Activated naive CD4-positive, alpha-beta T cell treated with Interleukin-2 at 50 U/mL for 16 hours (primary cell): ENCODE measurements at places on chromosomes 4 and X.

DNA sequence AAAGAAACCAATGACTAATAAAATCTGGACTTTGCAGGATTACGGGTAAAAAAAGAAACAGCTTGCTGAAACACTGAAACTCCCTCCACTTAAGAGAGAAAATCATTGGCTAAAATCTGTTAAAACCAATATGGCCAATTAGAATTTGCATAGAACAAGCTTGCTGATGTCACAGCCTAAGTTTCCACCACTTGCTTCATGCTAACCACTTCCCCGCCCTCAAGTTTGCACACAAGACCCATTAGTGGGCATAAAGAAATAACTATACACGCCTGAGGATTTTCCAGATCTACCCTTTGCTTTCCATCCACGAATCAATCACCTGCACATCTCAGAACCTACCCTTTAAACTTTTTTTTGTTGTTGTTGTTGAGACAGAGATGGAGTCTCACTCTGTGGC is 42.7 kb upstream of the PHEX start:
- no peak for DNase-seq

DNA sequence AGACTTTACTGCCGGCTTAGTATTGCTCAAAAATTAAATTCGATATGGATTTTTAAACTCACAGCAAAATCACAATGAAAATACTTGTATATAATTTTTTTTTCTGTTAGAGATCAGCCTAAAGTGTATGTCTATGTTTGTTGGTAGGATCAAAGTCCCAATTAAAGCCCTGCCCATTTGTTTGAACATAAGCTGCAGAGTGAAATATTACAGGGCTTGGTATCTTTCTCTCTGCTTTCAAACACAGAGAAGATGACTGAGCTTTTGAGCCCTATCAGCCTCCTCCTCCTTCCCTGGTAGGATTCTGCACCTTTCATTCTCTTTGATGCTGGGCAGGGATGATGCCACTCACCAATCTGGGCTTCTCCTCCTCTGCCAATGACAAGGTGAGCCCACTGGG is 345.4 kb downstream of the PPP1R2C start:
- no peak for DNase-seq

GRCh38 chrX:40278340-40279090 is 180.8 kb upstream of the BCOR start:
- DNase-seq = peak; percentile 63

- no peak for DNase-seq
Observed at GRCh38 chr4:73729534-73730165, 10.7 kb upstream of the CXCL8 start.

DNA sequence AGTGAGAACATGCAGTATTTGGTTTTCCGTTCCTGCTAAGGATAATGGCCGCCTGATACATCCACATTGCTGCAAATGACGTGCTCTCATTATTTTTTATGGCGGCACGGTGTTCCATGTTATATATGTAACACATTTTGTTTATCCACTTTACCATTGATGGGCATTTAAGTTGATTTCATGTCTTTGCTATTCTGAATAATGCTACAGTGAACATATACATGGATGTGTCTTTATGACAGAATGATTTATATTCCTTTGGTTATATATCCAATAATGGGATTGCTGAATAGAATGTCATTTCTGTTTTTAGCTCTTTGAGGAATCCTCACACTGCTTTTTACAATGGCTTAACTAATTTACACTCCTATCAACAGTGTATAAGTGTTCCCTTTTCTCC is 1223.2 kb downstream of the RAPGEF2 start:
- DNase-seq = no peak

- DNase-seq = no peak
Observed at GRCh38 chrX:32894679-32895078, 316.7 kb downstream of the DMD start.

DNA sequence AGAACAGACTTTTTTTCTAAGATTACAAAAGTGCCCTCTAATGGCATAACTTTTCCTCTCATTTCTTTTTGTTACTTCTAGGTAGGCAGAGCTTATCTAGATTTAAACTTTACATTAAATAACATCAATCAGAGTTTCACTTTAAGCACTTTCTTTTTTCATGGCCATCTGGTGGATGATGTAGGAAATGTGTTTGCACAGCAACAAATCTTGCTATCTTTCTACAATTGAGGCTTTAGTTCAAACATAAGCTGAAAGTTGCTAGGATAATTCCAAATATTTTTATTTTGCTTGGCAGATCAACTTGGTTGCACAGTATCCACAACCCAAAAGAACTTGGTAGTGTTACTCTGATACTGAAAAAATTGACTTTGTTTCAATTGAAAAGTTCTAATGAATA is 22.0 kb downstream of the NDNF start:
- DNase-seq = no peak

- no peak for DNase-seq
Observed at GRCh38 chr4:136156947-136157346, 1375.3 kb downstream of the PCDH18 start.

DNA sequence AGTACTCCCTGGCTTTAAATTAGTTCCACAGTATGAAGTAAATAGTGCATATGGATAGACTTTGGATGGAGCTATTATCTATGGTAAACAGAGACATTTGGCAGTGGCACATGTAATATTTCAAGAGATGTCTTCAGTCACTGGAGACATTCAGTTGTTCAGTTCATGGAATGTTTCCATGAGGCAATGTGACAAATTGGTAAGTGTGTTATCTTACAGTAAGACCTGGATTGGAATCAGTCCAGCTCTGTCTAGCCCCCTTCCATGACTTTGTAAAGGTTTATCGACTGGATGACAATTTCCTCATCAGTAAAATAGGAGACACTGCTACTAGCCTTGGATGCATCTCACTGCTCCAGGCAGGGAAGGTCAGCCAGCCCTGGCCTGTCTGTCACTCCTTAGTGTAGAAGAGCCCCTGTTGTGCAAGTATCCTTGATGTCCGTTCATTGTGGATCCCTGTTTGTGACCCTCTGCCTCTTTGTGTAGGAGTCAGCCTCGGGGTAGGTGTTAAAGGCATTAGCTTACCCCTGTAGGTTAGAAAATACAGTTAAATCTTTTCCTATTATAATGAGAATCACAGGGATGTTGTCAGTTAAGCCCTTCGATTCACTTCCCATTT is 335.9 kb downstream of the ANK2 start:
- DNase-seq = no peak

GRCh38 chr4:10664408-10664807 is 20.2 kb downstream of the CLNK start:
- DNase-seq = no peak

- DNase-seq = no peak
Observed at GRCh38 chr4:184705692-184706091, 28.2 kb downstream of the CENPU start.

GRCh38 chr4:139720806-139721205 is 55.2 kb downstream of the MGST2 start:
- no peak for DNase-seq

DNA sequence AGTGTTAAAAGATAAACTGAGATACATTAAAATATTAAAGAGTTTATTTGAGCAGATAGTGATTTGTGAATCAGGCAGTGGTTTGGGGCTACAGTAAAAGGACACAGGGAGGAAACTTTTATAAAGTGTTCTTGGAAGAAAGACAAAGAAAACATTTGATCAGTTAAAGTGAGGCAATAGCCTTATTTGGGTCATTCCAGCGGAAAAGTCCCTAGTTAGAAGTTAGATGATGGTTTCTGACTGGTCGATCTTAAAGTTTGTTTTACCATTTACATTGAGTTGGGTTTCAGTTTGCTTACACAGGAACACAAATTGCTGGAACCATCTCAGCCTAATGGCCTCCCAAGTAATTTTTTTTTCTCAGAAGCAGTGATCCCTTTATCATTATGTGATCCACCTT is 69.7 kb downstream of the PPP1R2C start:
- DNase-seq = no peak

- no peak for DNase-seq
Observed at GRCh38 chr4:3494462-3494871, 31.4 kb downstream of the DOK7 start.

GRCh38 chr4:104589264-104589868 is 94.7 kb upstream of the CXXC4 start:
- no peak for DNase-seq

- no peak for DNase-seq
Observed at GRCh38 chr4:146059865-146060264, 115.7 kb upstream of the LSM6 start.

DNA sequence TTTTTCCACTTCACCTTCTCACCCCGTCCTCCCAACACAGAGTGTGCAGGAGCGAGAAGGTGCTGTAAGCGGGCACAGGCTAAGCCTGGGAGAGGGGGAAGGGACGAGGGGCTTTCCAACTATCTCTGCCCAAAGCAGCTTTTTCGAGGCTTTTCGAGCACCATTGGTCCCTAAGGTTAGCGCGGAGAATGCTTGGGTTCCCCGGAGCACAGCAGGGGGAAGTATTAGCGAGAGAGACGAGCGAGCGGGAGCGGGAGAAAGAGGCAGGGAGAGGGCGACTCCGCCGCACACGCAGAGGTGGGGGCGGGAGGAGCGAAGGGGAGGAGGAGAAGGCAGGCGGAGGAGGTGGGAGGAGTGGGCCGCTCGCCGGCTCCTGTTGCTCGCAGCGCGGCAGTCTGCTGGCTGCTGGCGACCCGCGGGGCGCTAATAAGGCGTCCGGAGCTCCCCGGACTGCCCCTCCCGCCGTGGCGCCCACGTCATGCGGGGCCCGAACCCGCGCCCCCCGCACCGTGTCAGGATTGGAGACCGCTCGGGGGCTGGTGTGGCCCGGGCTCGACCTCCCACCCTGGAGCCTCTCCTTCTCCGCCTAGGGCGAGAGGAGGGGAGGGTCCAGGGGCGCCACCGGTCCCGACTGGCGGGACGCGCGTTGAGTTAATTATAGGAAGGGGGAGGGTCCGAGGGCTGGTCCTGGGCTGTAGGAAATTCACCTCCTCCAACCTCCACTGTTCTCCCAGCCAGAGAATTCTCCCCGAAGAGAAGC is at the start of gene ADAMTS3:
Gene ADAMTS3, minus strand, starts transcription at position 263 of the 760 bp plus-strand sequence. CDS start 459 bp downstream, outside the sequence.
- DNase-seq = no peak

DNA sequence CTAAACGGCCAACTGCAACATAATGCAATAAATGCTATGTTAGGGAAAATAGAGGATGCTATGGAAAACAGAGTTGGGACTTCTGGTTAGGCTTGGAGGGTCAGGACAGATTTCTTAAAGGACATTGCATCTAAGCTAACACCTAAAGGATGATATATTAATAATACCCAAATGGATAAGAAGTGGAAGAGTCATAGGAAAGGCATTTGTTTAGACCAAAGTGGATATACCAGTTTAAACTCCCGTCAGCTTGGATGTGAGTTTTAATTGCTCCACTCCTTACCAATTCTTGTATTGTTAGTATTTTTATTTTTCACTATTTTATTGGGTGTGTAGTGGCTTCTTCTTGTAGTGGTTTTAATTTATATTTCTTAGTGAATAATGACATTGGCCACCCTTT is 93.9 kb downstream of the PTPN13 start:
- DNase-seq = no peak

- DNase-seq = no peak
Observed at GRCh38 chrX:153560000-153560399, 38.9 kb downstream of the CCNQ start.

- DNase-seq = no peak
Observed at GRCh38 chr4:155703486-155704247, 37.0 kb downstream of the GUCY1A1 start.

- DNase-seq = no peak
Observed at GRCh38 chr4:137635601-137636000, 103.3 kb upstream of the PCDH18 start.

DNA sequence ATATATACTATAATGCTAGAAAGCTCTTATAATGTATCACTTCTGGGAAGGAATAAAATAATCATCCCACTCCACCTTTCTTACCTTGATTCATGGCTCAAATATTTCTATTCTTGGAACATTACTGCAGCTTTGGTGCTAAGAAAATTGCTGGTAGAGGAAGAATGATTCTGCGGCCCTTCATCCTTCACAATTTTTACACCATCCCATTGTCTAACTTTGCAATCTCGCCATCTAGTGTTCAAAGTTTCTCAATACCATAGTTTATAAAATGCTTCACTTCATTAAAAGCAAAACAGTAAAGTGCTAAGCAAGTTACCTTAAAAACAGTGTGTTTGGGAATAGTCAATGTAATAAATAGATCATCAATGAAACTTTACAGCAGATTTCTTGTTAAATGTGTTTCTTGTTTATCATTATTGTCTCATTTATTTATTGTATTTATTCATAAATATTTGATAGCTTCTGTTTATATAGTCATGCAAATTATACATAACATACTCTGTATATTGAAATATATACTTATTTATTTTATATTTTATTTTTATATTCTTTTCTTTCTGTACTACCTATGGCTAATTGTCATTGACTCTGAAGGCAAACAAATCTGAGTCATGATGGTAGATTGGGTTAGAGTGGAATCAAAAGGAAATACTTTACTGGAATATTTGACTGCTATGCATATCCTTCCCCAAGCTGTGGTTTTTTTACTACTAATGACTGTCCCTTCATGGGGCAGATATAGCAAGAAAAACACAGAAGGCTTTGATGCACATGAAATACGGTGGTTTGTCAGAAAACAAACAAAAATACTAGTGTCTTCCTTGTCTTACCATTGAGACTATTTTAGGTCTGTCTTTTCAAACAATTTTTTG is 390.7 kb downstream of the MAPK10 start:
- DNase-seq = no peak

DNA sequence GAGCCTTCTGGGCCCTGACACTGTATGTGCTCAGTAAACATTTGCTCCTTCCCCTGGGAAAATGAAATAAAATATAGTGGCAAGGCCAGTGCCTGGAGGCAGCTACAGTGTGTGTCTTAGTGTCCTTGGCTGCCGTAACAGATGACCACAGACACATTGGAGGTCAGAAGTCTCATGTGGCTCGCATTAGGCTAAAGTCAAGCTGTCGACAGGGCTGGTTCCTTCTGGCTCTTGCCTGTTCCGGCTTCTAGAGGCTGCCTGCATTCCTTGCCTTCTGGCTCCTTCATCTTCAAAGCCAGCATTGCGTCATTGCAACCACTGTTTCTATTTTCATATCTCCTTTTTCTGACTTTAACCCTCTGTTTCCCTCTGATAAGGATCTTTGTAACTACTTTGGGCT is 83.6 kb upstream of the STX18 start:
- no peak for DNase-seq

- no peak for DNase-seq
Observed at GRCh38 chrX:42955349-42955748, 177.4 kb upstream of the PPP1R2C start.

GRCh38 chrX:11185861-11186260 is 74.7 kb downstream of the HCCS start:
- no peak for DNase-seq

DNA sequence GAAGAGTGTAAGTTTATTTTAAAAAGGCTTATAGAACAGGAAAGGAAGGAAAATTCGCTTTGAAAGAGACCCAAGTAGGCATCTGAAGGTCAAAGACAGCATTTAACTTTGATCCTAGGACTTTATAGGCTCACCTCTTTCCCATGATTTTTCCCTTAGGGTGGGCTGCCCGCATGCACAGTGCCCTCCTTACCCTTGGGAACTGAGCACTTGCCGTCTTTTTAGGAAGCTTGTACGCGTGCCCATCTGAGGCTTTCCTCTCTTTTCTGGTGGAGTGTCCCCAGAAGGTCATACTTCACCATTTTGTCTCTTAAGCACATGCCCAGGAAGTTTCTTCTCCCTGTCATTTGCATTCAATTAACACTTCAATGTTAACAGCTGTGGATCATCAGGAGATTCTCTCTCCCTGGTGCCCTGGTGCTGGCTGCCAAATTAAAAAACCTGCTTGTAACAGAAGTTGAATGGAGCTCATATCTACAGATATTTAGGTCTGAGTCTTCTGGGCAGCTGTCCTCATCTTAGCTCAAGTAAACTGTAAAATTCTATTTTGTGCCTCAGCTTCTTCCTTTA is 38.4 kb upstream of the IL9R start:
- no peak for DNase-seq

- DNase-seq = no peak
Observed at GRCh38 chrX:13376857-13377549, 57.1 kb upstream of the ATXN3L start.

GRCh38 chr4:172410363-172410762 is 597.2 kb downstream of the GALNTL6 start:
- no peak for DNase-seq
